ENCODE measurements at places on chromosomes 2 and 18.

DNA sequence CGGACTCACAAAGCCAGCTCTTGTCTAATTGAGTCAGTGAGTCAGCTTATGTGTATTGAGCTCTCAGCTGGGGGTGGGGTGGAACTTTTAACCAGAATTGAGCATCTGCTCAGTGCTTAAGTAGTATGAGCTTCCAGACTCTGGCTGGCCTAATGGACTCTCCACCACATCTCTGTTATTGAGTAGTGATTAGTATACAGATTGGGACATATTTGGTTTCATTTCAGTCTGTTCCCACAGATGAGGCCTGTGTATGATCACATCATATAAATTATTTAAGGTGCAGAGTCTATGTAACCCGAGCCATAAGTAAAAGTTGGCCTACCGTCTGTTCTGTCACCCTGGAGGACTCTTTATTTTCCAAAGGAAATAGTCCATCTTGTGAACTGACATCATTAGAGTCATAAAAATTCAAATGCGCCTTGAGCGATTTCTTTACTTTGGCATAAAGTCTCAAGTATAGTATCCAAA is 152.1 kb downstream of the THSD7B start:
- DNase-seq: no peak

DNA sequence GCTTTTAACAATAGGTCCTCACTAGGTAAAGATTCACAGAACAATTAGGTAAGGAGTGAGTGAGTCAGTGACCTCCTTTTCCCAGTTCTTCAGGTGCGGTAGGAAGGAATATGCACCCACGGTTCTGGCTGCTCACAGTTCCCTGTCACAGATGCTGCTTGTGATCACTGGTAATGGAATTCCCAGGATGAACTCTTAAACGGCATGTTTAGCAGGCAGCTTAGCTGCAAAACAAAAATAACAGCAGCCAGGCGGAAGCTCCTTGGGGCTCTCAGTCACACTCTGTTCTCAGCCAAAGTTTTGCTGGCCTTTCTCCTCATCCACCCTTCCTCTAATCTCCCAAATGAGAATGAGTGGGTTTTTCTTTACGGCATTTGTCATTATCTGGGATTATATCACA is 274.5 kb downstream of the MYT1L start:
- peak; percentile 59 for DNase-seq

DNA sequence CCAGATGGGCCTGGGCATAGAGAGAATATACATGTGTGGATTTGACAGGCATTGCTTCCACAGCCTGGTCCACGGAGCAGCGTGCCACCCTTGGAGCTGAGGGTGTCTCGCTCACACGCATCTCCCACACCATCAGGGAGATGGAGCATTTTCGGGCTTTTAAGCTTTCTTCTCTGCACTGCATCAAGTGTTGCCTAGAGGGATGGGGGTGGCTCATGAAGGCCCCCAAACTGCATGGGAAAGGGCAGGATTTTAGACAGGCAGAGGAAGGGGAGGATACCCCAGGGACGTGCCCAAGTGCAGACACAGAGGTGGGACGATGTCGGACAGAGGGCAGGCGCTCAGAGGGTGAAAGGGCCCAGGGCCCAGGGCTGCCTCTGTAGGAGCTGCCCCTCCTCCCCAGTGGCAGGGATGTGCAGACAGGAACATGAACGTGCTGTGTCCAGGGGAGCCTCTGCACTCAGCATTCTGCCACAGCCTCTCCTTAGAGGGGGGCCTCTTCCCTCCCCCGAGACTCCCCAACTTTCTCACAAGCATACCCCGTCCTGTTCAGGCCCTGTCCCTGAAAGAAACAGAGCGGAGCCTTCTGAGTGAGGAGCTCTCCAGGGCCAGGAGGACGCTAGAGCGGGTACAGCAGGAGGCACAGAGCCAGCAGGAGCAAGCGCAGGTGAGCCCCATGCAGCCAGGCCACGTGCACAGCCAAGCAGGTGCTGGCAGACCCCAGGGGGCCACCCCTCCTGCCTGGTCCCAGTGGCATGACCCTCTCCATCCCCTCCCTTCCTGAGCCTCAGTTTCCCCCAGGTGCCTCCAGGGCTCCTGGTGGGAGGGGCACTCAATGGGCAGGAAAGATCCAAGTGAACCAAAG is 42.9 kb upstream of the SNED1 start:
- DNase-seq: no peak

DNA sequence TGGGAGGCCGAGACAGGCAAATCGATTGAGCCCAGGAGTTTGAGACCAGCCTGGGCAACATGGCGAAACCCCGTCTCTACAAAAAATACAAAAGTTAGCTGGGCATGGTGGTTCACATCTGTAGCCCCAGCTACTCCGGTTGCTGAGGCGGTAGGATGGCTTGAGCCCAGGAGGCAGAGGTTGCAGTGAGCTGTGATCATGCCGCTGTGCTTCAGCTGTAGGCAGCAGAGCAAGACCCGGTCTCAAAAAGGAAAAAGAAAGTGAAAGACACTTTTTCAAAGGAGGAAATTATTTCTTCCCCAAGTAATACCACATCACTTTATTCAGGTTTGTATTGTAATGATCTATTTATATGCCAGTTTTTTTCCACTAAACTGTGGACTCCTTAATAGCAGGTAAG is 35.7 kb upstream of the TAF4B start:
- DNase-seq: no peak

DNA sequence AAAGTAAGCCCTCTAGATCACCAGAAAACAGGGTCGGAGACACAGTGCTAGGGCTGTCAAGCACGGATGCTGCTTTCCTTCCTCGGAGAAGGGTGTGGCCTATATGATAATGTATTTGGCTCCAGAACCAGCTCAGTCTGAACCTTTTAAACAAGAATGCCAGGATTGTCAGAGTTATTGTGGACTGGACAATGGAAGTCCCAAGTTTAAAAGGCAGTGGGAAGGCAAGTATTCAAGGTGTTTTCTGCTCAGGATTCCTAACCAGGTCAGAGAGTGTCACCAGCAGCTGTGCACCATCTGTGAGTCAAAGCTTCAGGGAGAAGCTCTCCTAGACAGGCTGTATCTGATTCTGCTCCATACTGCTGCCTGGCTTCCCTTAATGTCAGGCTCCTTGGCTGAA is 94.8 kb downstream of the SPOPL start:
- DNase-seq: no peak

DNA sequence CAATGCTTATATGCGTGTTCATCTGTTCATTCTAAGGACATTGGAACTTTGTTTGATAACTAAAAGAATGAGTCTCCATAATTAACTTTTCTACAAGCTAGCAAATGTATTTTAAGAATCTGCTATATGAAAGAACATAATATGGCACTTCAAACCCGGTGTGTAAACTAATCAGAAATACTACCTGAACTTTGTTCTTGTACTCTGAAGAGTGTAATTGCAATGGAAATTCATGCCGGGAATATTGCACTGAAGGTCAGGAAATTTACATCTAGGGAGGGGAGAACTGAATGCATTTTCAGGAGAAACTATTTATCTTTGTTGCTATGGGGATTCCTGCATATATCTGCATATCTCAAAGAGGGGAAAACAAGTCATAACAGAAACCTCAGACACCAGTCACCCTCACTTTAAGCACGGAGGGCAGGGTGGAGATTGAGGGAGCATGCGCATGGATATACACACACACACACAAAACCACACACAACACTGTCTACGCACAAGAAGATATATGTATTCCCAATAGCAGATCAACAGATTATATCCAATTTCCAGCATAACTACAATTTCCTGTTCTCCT is 76.2 kb downstream of the DTNA start:
- no peak for DNase-seq

- no peak for DNase-seq
Observed at GRCh38 chr2:114076961-114077360, 187.1 kb downstream of the ACTR3 start.

DNA sequence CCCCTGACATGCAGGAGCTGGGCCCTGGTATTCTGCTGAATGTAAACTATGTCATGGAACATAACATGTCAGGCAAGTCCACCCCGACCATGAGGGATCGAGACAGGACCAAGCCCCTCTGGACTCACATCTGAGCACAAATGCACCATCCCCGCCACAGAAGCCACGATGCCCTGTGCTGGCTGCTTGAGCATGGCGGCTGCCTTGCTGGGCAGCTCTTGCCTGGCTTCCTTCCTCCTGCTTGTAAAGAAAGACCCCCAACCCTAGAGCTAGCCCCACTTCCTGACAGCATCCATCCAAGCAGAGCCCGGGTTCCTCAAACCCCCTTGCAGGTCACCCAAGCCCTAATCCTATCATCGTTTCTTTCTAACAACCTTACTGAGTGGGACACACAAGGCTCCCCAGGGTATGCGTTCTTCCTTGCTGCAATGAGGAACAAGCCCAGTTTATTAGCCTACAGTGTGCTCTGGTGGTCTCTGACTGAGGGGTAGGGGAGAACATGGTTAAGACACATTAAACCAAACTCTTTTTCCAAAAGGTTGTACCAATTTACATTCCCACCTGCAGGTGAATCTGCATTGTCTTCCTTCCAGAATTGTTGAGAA is 26.6 kb downstream of the PTPN18 start:
- DNase-seq: no peak

DNA sequence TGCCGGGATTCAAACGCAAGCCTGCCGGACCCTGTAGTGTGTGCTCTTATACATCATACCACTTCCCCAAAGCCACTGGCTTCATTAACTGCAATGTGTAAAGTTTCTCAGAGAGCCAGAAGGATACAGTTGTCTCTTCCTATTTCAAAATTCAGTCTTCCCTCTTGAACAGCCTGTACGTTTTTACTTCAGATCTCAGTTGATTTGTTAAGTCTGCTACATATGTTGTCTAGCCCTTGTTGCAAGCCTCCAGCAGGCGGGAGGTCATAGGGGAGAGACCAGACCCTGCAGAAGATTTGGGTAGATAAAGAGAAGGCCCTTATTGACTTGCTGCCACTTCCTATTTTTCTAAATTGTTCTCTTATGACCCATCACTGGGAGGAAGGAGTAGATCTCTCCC is 56.2 kb downstream of the ARHGEF33 start:
- no peak for DNase-seq

- no peak for DNase-seq
Observed at GRCh38 chr18:51137026-51137729, 60.3 kb downstream of the MEX3C start.

GRCh38 chr18:48996901-48997463 is 46.2 kb upstream of the SMAD7 start:
- DNase-seq: peak; percentile 32

- no peak for DNase-seq
Observed at GRCh38 chr2:168773719-168774521, 28.5 kb upstream of the NOSTRIN start.

GRCh38 chr18:36772241-36772723 is 56.5 kb downstream of the TPGS2 start:
- DNase-seq: peak; percentile 80
